IPS-NIHi11 (cell line): ENCODE measurements at places on chromosomes 3 and 15.
A peak's percentile ranks its signal among the peaks of the same experiment; 100 is the strongest.

DNA sequence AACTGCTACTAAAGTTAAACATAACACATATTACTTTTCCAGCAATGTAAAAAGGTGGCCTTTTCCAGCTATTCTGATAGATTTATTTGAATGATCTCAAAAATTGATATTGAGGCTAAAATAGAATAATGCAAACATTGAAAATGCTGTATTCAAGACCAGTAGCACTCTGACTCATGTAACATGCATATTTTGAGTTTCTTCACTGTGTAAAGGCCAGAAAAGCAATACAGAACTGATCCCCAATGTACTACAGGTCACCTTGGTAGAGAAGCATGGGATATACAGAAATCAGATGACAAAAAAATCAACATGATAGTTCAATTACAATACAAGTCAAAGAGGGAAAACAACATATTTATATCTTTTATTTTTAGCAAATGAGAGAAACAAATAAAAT lies 419.6 kb downstream of the DIPK2A start:
- no peak for DNase-seq

GRCh38 chr3:64685800-64686445 lies 1.9 kb downstream of the ADAMTS9 start:
- DNase-seq = peak; percentile 76

GRCh38 chr15:65339416-65339815 lies 34.9 kb downstream of the RNU5B-1 start:
- DNase-seq = no peak

GRCh38 chr15:62066663-62067447 lies at the start of gene C2CD4A:
C2CD4A (plus strand) TSS chr15:62066977; CDS start chr15:62067614, 637 bp downstream.
- peak; percentile 83 for DNase-seq
